ENCODE measurements at places on chromosomes 1 and 21.

- DNase-seq = no peak
These were observed 436.4 kb downstream of the DISC1 start for GRCh38 chr1:232062967-232063366.

GRCh38 chr1:185786524-185786923 lies 52.3 kb downstream of the HMCN1 start:
- no peak for DNase-seq

- no peak for DNase-seq
These were observed 14.3 kb upstream of the GPR52 start for GRCh38 chr1:174433451-174433850.

DNA sequence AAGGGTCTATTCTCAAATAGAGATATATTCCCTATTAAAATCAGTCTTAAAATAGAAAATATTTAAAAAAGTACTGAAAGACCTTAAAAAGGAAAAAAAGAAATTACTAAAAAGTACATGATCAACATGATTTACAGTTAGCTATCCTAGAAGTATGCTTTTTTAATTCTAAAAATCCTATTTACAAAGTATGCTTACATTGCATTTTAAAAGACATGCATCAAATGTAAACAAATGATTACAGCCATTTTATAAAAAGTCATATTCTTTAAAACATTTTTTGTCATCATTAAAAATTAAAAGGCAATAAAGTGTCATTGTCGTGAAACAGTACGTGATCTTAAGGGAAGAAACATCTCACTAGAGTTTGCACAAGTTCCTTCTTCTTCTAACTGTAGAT lies 7.9 kb upstream of the C1orf52 start:
- DNase-seq = no peak

DNA sequence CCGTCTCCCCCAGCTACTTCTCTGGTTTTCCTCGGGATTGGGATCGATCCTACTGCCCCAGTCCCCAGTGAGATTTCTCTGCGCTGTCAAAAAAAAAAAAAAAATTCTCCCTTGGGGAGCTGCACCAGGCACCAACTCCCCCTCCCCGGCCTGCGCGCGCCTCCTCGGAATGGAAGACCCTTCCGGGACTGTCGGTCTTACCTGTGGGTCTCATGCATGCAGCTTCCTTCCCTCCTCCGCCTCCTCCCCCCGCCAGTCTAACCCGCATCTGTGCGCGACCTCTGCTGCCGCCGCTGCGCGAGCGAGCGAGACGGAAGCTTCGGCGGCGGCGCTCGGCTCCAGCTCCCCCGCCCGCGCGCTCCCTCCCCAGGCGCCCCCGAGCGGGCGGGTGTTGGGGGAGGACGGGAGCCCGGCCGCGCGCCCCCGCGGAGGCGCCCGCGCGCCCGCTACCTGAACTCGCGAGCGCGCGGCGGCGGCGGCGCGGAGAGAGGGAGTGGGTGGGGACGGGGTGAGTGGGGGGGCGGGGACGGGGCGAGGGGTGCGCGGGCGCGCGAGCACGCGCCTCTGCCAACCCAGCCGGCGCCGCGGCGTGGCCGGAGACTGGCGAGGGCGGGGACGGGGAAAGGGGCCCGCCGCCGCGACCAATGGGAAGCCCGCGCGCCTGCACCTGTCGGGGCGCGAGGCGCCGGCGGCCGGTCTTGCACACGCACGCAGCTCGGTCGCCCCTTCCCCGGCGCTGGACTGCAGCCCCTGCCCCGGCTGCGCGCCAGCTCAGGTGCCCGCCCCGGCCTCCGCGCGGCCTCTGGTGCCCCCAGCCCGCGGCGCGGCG lies at the start of gene SUSD4:
SUSD4 (minus strand) TSS at position 321 of the 829 bp plus-strand sequence. CDS start 751 bp downstream, outside the sequence.
- DNase-seq = peak; percentile 56

- no peak for DNase-seq
These were observed 3.2 kb upstream of the PRXL2B start for GRCh38 chr1:2583331-2583791.

GRCh38 chr1:207918011-207918410 lies 7.1 kb upstream of the CD34 start:
- no peak for DNase-seq

GRCh38 chr1:171507435-171507834 lies 22.1 kb downstream of the PRRC2C start:
- no peak for DNase-seq

DNA sequence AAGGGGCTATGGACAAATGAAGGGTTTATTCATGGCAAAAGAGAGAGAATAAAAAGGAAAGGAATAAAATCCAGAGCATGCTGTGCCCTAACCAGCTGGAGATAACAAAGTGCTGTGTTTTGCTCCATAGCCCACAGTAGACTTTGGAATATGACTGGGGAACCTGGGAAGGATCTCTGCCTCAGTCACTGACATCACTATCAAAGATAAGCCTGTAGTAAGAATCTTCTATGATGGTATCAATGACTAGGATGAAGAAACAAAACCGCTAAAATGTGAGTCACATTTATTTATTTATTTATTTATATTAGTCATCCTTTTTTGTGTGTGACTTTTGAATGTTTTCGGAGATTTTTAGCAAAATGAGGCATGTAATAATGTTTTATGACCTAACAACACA lies 56.3 kb downstream of the NVL start:
- no peak for DNase-seq

GRCh38 chr1:181674617-181675016 lies 191.3 kb downstream of the CACNA1E start:
- DNase-seq = no peak

DNA sequence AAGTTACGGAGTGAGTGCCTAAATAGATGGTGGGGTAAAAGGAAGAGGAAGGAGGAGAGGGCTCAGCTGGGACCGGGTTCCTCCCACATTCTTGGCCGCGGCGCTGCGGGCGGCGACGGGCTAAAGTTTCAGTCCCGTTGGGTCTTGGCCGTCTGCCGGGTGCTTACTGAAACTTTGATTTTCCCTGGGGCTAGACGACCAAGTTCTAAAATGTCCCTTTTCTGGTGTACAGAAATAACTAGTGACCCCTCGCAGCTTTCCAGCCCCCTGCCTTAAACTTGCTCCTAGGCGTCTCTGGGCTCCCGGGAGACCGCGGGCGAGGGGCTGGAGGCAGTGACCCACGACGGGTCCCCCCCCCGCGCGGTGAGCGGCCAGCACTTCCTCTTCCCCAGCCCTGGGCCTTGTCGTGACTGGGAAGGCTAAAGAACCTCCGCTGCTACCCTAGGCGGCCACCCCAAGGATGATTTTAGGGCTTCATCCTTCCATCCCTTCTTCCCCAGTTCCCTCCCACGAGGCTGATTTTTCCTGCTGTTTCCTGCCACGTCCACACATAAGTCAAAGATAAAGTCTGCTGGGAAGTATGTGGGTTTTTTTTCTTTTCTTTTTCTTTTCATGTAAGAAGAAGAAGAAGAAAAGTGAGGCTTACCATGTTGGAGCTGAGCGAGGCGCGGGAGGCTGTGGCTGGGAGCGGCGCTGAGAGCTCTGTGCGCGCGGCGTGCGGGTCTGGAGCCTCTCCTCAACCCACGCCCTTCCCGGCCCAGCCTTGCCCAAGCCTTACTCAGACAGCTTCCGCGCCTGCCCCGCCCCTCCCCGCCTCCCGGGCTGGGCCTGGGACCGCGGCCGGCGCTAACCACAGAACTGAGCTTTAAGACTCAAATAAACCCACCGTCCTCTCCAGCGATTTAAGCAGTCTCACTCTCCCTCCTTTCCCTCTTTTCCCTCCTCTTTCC lies at the start of gene S100A11:
S100A11 (minus strand) TSS at position 738 of the 950 bp plus-strand sequence; CDS start at position 649, 89 bp downstream.
- no peak for DNase-seq

DNA sequence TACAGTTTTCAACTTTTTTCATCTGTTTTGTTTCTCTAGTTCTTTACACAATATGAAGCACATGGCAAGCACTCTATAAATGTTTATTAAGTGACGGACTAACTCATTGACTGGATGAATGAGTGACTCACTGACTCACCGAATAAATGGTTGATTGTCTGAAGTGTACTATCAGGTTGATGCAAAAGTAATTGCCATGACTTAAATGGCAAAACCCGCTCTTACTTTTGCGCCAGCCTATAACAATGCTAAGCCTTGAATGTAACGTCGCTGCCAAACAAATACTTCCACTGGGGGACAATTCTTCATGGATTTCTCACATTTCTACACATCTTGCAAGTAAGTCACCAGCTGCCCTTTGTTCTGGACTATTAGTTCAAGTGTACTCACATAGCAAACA lies 109.0 kb upstream of the KCTD3 start:
- no peak for DNase-seq

GRCh38 chr1:4964634-4965345 lies 310.4 kb downstream of the AJAP1 start:
- no peak for DNase-seq

- DNase-seq = no peak
These were observed 6.9 kb upstream of the SLC35D1 start for GRCh38 chr1:67060811-67061218.

DNA sequence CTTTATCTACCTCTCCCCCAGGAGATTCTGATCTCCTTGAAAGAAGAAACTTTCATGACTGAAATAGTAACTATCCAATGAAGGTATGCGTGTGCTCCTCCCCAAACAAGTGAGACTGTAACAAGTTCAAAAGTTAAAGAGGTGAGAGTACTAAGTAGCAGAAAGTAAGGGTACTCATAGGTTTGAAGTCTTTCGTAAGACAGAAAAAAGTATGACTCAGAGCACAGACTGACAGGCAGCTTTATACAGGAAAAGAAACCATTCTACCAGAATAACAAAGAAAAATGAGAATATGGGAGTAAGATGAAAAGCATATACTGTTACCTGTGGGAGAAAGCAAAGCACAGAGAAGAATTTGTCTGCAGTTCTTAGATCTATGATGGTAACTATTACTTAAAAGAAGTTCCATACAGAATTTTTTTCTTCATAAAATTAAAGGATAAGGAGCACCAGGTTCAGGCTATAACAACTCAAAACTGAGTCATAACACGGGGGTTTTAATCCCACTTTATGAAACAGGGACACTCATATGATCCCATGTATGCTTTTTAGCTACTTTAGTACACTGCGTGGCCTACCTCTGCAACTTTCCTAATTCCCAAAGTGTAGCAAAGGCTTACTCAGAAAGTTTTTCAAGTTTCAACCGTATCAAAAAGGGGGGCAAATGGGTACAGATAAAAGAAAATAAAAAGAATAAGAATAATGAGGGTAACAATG lies 52.0 kb downstream of the FOXJ3 start:
- no peak for DNase-seq

- DNase-seq = no peak
These were observed at the start of gene RPS6KA1 for GRCh38 chr1:26529655-26530409. TSS of gene RPS6KA1 (plus strand) at chr1:26529761. CDS start at chr1:26529921, 160 bp downstream.

GRCh38 chr21:34190576-34191321 lies 117.4 kb downstream of the MRPS6 start:
- no peak for DNase-seq

DNA sequence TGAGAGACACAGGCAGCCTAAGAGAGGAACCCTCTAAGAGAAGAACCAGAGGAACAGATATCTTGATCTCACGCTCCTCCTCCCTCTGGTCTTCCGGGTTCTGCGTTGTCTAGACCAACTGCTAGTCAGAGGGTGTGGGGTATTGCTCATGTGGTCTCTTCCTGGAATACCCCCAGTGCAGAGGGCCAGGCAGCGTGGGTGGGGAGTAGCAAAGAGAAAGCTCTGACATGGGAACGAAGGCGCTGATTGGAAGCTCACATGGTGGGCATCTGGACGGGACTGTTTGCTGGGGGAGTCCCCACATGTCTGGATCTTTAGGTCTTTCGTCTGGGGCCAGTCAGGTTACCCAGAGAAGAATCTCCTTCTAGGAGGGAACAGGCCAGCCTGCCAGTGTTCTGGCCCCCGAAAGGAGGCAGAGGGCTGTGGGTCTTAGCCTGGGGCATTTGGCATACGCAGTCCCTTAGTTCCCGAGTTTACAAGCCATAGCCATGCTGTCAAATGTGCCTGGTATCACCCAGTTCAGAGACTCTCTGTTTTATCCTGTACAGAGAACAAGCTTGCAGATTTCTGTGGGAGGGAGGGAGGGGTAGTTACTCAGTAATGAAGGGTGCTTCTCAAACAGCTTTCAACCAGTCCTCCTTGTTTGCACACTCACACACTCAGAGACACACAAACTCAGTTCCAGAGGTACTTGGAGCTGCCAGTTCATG lies 18.3 kb upstream of the IL6R start:
- DNase-seq = peak; percentile 45

GRCh38 chr1:40372658-40373322 lies 737 bp upstream of the SMAP2 start:
- peak; percentile 93 for DNase-seq

GRCh38 chr1:15430787-15431570 lies 7.3 kb upstream of the CTRC start:
- no peak for DNase-seq

DNA sequence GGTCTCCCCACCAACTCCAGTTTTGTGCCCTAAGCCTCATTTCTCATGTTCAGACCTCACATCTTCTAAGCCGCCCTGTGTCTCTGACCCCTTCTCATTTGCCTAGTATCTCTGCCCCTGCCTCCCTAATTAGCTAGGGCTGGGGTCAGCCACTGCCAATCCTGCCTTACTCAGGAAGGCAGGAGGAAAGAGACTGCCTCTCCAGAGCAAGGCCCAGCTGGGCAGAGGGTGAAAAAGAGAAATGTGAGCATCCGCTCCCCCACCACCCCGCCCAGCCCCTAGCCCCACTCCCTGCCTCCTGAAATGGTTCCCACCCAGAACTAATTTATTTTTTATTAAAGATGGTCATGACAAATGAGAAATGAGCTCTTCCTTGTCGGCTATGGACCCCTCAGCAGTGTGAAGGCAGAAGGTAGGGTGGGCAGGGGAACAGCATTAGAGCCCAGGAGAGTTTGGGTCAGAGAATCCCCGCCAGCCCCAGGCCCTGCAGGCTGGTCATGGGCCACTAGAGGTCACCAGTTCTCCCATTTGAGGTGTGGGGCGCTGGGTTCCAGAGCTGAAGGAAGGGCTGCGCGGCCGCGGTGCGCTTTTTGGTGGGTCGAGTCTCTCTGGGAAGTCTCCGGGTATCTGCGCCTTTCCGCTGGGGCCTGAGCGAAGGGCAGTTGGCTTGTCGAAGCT lies 11.5 kb downstream of the ADAMTSL4 start:
- peak; percentile 86 for DNase-seq

- DNase-seq = peak; percentile 98
These were observed 71.0 kb upstream of the CSF3R start for GRCh38 chr1:36553591-36554322.

GRCh38 chr1:188062456-188062855 lies 1233.7 kb downstream of the PLA2G4A start:
- DNase-seq = no peak

- DNase-seq = no peak
These were observed 45.0 kb upstream of the C1orf53 start for GRCh38 chr1:197857477-197857876.

- peak; percentile 31 for DNase-seq
These were observed 63.6 kb downstream of the NEK7 start for GRCh38 chr1:198220428-198220827.

- DNase-seq = no peak
These were observed 40.8 kb upstream of the ACOT11 start for GRCh38 chr1:54507033-54507870.

GRCh38 chr1:204507317-204508105 lies 8.7 kb upstream of the MDM4 start:
- DNase-seq = peak; percentile 5

- DNase-seq = no peak
These were observed 15.2 kb upstream of the KDM4A start for GRCh38 chr1:43634721-43635120.

All from NCI-H2029 treated with DMSO at 0.1 percent for 48 hours (cell line).